ENCODE measurements at places on chromosomes 1 and 21.

DNA sequence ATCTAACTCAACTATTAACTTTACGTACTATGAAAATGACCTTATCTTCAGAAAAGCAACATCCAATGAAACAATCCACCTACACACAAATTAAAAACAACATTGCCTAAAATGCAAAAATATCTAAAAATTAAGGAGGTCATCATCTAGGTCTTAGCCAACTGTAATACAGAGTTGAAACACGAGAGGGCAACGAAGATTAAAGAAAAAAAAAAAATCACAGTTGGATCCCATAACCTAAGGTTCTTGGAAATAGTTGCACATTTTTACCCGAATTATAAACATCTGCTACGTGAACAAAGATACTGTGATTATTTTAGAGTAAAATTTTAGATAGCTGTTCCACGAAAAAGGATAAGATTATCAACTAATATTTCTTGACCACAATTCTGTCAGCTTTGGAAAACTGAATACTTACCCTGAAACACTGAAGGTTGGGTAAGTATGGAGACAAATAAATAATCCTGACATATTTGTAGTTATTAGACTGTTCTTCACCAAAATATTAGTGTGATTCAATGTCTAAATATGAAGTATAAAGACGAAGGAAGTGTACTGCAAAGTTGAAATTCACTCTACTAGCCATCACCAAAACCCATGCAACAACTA, 88.0 kb upstream of the AK4 start:
- no peak for DNase-seq

DNA sequence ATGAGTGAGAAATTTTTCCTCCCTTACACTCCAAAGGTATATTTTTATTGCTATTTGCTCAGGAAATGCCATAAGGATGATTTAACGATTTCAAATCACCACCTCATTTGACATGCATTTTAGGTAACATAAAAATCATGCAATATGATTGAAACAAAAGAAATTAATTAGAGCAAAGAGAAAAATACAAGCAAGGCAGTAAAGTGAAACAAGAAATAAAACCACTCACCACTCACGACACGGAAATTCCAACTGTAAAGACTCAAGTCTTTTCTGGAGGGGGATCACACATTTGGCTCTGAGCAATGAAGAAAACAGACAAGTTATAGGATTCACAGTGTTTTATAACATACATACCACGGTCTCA, 86.8 kb upstream of the ARHGAP29 start:
- DNase-seq: no peak

GRCh38 chr1:23567996-23568607, 8.8 kb upstream of the ID3 start:
- DNase-seq: no peak

DNA sequence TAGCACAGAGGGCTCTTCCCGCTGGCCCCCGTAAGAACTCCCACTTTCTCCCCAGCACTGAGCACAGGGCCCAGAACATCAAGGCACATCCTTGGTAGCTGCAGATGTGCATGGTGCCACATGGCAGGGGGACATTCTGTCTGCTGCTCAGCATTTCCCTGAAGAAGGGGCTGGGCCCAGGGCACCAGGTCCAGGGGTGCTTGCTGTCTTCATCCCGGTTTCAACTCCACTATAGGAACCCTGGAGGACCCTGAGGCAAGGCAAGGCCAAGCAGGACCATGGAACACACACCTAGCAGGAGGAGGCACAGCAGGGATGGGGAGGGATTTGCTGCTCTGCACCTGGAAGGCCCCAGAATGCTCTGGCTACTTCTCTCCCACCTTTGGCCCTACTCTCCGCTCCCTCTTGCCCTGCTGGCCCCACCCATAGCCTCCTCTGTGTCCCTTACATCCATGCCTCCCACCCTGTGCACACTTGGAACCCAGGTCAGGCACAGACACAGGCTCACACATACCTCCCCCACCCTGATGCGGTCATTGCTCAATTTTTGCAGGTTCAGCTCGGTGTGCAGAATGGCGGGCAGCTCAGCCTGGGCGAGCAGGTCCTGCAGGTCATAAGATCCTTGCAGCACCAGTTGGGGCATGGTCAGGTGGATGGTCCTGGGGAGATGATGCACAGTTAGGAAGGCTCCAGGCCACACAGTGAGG, 10.1 kb downstream of the AGT start:
- DNase-seq: no peak

DNA sequence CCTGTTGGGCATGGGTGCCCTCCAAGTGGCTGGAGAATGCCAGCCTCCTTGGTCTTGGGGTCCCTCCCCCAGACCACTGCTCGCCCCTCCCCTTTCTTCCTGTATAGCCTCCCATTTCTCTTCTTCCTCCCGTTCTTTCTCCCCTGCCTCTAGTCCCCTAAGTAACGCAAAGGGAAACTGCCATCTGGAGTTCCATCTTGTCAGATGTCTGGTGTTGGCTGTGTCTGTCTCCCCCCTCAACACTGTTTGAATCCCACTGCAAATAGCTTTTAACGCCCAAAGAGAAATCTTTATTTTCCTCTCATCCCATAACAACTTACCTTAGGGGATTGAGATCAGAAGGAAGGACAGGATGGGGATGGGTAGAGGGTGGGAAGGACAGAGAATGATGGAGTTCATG, 55.3 kb upstream of the CSF3R start:
- no peak for DNase-seq

GRCh38 chr1:60101516-60101915, 27.9 kb upstream of the C1orf87 start:
- no peak for DNase-seq

DNA sequence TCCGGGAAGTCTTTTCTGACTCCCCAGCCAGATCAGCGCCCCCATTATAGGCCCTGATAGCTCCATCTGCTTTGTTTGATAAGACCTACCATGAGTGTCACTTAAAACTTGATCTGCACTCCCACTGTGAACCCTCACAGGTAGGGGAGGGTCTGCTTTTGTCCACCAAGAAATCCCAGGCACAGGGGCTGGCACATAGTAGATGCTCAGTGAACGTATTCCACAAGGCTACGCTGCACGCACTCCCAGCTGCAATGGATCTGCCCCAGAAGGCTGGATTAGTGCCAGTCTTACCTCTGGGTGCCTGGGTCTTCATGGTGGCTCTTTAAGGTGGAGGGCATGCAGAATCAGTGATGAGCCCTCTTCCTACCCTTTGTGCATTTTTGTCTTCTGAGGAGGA, 447.1 kb downstream of the PTPRU start:
- DNase-seq: no peak

GRCh38 chr1:246078126-246078887, 428.8 kb downstream of the SMYD3 start:
- no peak for DNase-seq

- DNase-seq: no peak
These were observed 27.0 kb downstream of the ELAVL4 start for GRCh38 chr1:50135716-50136115.

DNA sequence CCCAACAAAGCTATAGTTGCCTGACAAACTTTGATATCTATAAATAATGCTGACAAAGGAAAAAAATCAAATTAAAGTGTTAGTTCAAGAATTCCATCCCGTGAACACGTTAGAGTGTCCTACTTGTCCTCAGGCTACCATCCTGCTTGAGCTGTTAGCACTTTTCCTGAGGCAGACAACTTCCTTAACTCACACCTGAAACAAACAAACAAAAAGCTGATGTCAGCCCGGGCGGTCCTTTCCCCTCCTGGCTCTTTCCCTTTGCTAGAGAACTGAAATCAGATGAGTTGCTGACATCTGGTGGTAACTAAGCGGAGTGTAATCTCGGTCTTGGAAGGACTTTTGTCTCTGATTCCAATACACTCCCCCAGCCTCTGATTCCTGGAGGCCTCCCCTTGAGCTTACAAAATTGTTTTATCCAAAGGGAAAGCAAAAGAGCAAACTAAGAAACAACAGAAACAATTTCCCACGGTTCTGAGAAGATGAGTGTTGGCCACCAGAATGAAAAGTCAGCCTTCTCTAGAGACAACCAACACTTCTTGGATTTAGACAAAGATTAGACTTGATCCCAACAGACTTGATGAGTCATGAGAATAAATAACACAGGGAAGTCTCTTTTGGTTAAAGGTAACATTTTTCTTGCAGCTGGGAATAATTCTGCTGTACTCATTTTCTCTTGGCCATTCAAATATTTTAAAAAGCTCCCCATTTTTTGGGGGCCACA, 135.4 kb downstream of the PROX1 start:
- no peak for DNase-seq
